ENCODE measurements at places on chromosomes 11 and 22. TPM values are rescaled to one million over a fixed set of nuclear protein-coding genes. Genes with fewer than 3 reads are reported as not detected.

- DNase-seq: no peak
Observed at GRCh38 chr11:17992916-17993315, 19.9 kb downstream of the SERGEF start.

DNA sequence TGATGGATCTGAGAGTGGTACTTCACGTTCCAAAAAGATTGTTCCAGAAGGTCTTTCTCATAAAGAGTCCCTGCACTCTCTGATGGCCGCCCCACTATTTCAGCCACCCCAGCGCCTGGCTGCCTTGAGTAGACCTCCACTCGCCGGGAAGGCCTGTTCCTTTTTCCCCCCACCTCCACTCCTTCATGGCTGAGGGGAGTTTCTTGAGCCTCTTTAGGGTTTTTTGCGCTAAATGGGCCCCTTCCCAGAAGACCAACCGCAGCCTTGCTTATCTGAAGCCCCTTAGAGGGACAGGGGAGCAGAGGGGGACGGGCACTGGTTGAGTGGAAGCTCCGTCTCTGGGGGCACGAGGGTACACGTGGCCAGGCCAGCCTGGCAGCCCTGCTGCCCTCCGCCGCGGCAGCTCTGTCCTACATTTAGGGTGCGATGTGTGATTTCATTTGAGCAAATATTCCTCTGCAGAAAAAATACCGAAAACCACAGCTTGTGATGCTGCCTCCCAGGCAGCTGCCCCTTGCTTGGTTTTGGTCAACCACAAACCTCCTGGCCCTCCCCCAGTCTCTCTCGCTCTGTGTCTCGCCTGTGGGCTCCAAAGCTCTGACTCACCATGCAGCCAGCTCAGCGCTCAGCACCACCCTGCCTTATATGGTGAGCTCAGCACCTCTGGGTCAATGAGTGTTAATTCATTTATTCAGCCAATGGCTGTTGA lies 88.7 kb downstream of the TP53I11 start:
- peak; percentile 35 for DNase-seq

DNA sequence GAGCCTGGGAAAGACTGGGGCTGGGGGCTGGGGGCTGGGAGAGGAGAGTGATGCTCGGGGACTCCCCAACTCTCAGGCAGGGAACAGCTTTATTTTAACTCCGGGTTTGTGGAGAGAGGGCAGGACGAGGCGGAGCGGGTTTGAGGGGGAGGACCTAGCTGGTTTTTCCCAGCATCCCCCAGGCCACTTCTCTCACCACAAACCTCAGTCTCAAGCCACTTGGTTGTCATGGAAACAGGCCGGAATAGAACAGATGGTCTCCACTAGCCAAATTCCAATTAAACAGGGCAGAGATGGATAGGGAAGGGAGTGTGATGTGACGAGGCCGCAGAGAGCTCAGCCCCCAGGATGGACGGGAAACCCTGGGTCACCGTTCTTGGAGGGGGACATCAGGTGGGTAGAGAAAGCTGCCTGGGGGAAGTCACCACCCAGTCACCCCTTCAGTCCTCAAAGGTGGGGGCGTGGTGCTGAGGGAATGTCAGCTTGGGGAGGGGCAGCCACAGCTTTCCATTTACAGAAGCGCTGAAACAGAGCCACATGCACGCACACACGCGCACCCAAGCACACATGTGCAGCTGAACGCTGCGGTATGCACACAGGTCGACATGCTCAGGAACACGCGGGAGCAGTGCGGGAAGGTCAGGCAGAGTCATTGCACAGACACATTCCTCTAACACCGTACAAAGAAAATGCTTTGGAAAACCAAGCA lies 19.2 kb downstream of the NECTIN1 start:
- no peak for DNase-seq

The SNU13 gene
- 169 TPM for total RNA-seq

The SPON1 gene
- total RNA-seq: 141 TPM

The SERPING1 gene
- 1,674 TPM for total RNA-seq

Measured in omental fat pad (tissue), 4 donors.